ENCODE measurements at places on chromosomes 12 and 14. TPM values are rescaled to one million over a fixed set of nuclear protein-coding genes. Genes with fewer than 3 reads are reported as not detected.

- DNase-seq = no peak
Observed at GRCh38 chr12:54624315-54625279, 10.1 kb downstream of the LACRT start.

- DNase-seq = no peak
Observed at GRCh38 chr14:57274551-57274950, 5.8 kb downstream of the AP5M1 start.

DNA sequence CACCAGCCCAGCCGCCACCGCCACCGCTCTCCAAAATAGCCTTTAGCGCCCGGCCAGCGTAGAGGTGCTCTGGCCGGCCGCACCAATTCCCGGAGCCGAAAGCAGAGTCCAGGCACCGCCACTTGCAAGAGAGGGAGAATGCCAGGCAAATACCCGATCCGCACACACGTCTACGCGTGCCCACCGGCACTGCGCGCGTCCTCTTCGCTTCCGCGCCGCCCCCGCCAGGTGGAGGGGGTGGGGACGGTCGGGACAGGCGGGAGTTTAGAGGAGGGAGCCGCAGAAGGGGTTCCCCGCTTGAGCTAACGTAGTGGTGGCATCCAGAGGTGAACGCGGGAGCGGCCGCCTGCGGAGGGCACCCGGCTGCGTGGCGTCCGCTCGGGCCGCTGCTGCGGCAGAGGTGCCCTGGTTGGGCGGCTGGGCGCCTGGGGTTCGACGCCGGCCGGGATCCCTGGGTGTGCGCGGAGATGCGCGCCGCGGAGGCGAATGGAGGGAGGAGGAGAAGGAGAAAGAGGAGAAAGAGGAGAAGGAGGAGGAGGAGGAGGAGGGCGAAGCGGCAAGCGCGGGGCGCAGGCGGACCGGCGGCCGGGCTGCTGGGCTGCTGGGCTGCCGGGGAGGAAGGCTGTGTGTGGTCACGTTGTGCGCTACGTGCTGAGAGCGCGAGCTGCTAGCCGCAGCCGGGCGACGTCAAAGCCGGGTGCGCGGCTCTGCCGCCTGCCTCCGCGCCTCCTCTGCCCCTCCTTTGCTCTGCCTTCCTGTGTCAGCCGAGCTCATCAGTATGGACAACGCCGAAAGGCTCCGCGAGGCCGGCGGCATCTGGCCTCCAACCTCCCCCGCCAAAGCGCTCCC is at the start of gene MDGA2:
MDGA2 (minus strand) TSS at position 140 of the 849 bp plus-strand sequence.
- DNase-seq = no peak

GRCh38 chr12:3622822-3623690 is 129.9 kb downstream of the CRACR2A start:
- DNase-seq = no peak

Gene NINJ2
- total RNA-seq = 18.0 TPM

GRCh38 chr14:68231898-68232297 is 412.3 kb downstream of the RAD51B start:
- DNase-seq = no peak

- DNase-seq = peak; percentile 85
Observed at GRCh38 chr12:124517260-124518050, 50.0 kb downstream of the NCOR2 start.

Gene IL31
- total RNA-seq = not detected

DNA sequence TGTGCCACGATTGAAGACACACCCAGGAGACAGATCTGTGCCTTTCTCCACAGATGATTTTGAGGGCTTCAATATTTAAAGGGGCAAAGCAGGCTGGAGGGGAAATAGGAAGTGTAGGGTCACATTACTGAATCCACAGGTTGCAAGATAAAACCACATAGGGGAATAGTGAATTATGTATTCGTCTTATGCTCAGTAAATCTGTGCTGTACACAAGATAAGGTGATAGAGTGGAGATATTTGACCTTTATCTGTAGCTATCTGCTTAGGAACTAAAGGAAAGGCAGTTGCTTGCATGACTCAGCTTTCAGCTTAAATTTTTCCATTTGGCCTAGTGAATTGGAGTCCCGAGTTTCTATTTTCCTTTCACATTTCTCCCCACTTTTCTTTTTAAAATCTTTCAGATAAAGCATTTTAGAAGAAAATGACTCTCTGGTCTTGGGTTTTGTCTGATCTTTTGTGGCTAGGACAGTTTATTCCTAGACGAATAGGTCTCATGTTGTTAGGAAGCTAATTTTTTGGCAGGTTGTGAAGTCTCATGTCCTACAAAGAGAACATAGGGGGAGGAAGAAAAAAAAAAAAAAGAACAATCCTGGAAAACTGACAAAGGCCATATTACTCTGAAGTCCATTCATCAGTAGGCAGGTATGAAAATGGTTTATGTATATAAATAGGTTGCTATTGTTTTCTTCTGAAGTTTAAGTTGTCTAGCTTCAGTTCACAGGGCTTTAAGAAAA is 55.4 kb downstream of the FBXO33 start:
- no peak for DNase-seq

DNA sequence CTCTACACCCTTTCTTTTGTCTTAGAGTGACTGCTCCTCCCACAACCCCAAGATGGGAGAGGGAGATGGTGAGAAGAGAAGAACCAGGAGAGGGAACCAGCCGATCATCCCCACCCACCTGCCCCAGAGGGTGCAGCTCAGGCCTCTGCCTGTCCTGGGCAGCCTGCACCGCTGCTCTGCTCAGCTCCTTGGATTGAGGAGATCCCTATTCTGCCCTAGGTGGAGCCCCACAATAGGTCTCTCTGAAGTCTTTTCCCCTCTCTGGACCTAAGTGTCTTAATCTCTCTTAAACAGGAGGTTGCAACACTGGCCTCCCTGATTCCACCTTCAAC is 2.2 kb downstream of the ANKRD33 start:
- no peak for DNase-seq

- no peak for DNase-seq
Observed at GRCh38 chr12:25985316-25986175, 27.1 kb downstream of the RASSF8 start.

DNA sequence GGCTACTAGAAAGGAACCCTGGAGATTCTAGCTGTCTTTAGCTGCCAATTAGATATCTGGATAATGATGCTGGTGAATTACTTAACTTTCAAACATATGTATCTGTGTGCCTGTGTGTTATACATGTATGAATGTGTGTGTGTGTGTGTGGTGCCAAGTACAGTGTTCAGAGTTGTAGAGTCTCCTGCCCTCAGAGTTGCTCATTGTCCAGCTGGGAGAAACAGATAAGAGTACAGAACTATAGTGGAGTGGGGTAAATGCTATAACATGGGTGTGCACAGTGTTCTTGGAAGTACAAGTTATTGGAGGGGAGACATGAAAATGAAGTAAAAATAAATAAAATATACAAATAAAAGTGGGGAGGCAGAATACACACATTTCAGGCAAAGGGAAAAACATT is 23.6 kb upstream of the ADAM20 start:
- DNase-seq = no peak

DNA sequence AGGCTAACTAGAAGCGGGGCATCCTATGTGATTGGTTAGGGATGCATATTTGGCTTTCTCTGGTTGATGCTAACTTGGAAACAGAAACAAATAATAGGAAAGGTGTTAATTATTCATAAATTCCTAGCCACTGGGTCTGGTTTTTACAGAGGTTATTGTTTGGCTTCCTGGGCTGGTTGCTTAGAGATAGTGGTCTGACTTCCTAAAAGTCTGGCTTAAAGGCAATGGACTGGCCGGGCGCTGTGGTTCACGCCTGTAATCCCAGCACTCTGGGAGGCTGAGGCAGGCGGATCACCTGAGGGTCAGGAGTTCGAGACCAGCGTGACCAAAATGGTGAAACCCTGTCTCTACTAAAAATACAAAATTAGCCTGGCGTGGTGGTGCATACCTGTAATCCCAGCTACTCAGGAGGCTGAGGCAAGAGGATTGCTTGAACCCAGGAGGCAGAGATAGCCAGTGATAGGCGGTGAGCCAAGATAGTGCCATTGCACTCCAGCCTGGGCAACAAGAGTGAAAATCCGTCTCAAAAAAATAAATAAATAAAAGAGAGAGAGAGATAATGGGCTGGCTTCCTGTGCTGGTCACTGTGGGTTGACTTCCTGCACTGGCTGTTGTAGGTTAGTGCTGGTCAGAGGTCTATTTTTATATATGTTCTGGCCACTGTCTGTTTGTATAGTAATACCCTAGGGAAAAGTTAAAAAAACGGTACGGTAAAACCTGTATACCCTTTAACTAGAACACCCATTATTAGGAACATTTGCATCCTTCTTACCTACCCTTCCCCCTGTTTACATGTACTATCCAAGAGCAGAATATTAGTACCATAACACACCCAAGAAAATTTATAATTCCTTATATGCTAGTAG is 24.1 kb downstream of the OR6S1 start:
- no peak for DNase-seq

DNA sequence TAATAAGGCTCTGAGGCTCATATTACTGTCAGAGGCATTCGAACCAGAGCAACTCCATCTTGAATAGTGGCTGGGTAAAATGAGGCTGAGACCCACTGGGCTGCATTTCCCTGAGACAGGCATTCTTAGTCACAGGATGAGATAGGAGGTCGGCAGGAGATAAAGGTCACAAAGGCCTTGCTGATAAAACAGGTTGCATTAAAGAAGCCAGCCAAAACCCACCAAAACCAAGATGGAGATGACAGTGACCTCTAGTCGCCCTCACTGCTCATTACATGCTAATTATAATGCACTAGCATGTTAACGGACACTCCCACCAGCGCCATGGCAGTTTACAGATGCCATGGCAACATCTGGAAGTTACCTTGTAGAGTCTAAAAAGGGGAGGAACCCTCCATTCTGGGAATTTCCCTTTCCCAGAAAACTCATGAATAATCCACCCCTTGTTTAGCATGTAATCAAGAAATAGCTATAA is 18.1 kb upstream of the PRICKLE1 start:
- no peak for DNase-seq

GRCh38 chr14:98408024-98408555 is 863.9 kb downstream of the BCL11B start:
- DNase-seq = no peak

- peak; percentile 41 for DNase-seq
Observed at GRCh38 chr12:63955831-63956666, 111.5 kb downstream of the SRGAP1 start.

DNA sequence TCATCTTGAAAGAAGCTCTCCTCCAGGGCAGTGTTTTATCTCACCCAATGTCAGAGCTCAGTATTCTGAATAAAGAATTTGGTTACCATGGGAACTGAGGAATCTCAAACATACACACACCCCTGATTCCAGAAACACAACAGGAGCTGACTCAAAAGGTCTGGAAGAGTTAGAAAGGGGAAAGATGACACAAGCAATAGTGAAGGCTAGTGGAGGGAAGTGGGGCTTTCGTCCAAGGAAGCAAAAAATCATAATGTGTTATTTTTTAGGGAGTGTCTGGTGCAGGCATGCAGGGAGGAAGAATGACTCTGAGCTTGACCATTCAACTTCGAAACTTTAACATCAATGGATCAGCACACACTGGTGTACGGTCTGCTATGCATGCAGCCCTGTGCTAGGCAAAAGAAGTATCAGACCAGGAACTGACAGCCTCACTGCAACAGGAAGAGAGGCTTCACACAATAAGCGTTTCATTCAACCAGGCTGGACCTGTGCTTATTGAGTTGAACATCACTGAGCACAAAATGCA is 20.3 kb downstream of the HEBP1 start:
- no peak for DNase-seq

- no peak for DNase-seq
Observed at GRCh38 chr12:2171672-2172426, 119.1 kb downstream of the CACNA1C start.

Gene VWF
- 254 TPM for total RNA-seq

Gene DNAJC22
- 2.7 TPM for total RNA-seq

Gene SSTR1
- total RNA-seq = 4.3 TPM

DNA sequence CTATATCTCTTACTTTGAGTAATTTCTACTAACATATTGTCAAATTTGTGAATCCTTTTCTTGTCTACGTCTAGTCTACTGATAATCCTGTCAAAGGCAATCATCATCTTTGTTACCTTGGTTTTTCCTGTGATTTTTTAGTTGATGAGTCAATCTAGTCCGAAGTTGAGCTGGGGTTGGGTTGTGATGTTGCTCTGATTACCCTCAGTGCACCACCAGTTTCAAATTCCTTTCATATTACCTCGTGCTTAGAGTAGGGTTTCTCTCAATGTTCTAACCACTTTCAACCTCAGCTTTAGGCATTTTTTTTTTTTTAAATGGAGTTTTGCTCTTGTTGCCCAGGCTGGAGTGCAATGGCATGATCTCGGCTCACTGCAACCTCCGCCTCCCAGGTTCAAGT is 186.8 kb downstream of the BTG1 start:
- DNase-seq = no peak

GRCh38 chr14:68820999-68821683 is 28.3 kb upstream of the ZFP36L1 start:
- DNase-seq = no peak

Gene DYRK4
- 36.2 TPM for total RNA-seq

Gene TMCC3
- total RNA-seq = 3.7 TPM

GRCh38 chr12:67533159-67533558 is 115.4 kb upstream of the DYRK2 start:
- no peak for DNase-seq

Gene GALNT16
- total RNA-seq = 2.4 TPM

GRCh38 chr14:93017301-93017797 is 94.4 kb downstream of the CHGA start:
- DNase-seq = no peak

- DNase-seq = no peak
Observed at GRCh38 chr12:979349-979748, 11.7 kb upstream of the ERC1 start.

Gene FOXG1
- total RNA-seq = not detected

DNA sequence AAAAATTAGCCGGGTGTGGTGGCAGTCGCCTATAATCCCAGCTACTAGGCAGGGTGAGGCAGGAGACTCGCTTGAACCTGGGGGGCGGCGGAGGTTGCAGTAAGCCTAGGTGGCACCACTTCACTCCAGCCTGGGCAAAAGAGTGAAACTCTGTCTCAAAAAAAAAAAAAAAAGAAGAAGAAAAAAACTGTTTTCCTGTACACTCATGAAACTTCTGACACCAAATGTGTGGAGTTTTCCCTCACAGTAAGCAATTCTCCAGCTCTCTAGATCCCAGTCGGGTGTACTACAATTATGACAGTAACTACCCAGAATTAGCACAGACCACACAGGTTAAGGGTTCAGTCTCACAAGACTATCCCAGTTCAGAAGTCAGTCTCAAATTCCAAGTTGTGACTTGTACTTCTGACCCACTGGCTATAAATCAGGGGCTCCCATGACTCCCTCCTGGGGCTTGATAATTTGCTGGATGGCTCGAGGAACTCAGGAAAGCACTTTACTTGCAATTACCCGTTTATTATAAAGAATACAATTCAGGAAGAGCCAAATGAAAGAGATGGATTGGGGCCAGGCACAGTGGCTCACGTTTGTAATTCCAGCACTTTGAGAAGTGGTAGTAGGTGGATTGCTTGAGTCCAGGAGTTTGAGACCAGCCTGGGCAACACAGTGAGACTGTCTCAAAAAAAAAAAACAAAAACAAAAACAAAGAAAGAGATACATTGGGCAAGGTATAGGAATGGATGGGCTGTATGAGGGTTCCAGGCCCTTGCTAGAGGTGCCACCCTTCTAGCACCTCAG is 12.4 kb upstream of the ARF6 start:
- no peak for DNase-seq

Gene ANO2
- total RNA-seq = 9.6 TPM
